HS-5 (cell line): ENCODE measurements at places on chromosomes 6 and 20.
A peak's percentile ranks its signal among the peaks of the same experiment; 100 is the strongest.

GRCh38 chr6:170553534-170554012, 466 bp upstream of the PSMB1 start:
- DNase-seq, result no peak

GRCh38 chr6:14453712-14454472, 336.3 kb downstream of the CD83 start:
- no peak for DNase-seq

DNA sequence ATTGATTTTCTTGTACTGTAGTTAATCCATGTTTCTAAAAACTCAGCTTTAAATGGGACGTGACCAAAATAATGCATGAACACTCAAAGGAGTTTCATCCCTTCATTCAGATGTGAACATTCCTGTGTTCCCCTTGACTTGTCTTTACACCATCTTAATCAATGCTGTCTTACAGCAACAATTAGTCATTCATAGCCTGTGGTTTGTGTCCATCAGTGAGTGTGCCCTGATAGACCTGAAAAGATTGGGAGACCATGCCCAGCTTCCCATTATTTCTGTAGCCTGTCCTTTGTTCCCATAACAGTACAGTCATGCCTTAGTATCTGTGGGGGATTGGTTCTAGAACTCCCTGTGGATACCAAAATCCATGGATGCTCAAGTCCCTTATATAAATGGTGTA, 23.9 kb downstream of the NT5E start:
- no peak for DNase-seq

- no peak for DNase-seq
These were observed 11.4 kb upstream of the IFNGR1 start for GRCh38 chr6:137230547-137230946.

DNA sequence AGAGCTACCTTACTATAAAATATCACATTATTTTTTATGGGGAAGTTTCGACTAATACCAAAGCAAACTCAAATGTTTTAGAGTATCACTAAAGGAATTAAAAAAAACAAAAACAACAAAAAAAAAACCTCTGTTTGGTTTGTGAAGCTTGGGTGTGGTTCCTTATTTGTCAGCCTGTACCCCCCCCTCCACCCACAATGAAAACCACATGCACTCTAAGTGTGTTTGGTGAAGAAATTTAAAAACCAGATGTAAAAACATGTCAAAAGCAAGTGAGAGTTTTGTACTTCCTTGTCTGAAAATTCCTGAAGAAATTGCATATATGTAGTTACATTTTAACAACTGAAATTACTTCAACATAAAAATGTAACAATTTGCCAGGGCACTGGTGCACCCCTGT, 3.1 kb downstream of the STK38 start:
- no peak for DNase-seq

DNA sequence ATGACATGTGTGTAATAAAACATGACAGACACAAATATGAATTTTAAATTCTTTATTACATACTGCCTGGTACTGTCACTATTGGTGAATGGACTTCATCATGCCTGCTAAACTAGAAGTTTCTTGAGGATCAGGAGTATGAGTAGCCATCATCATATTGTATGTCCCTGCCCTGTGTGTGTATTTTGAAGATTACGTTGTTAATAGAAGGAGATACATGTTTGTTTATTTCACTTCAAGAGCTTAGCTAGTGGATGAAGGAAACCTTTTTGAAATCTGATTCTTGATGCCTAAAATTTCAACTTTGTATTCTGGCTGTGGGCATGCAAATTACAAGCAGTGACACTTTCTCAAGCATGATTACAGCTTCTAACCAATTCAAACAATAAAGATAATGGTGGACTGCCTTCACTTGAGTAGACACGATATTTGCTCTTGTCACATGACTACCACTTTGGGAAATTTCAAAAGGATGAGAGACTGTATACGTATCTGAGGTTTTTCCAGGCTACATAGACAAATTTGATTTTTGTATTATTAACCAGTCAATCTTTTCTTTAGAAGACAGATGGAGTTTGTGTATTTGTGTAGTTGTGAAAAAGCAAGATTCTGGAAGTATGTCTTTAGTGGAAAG, 3.5 kb downstream of the TBPL1 start:
- no peak for DNase-seq

DNA sequence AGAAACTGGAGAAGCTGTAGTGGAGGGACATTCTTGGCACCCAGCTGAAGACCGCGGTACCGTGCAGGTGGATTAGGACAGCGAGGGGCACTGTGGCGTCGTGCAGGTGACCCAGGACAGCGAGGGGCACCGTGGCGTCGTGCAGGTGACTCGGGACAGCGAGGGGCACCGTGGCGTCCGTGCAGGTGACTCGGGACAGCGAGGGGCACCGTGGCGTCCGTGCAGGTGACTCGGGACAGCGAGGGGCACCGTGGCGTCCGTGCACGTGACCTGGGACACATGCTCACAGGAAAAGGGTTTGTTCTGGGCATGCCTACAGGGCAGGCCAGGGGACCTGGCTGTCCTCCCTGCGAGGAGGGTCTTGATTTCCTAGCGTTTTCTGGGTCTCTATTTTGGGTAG, 29.2 kb upstream of the SMOC2 start:
- DNase-seq, result no peak

DNA sequence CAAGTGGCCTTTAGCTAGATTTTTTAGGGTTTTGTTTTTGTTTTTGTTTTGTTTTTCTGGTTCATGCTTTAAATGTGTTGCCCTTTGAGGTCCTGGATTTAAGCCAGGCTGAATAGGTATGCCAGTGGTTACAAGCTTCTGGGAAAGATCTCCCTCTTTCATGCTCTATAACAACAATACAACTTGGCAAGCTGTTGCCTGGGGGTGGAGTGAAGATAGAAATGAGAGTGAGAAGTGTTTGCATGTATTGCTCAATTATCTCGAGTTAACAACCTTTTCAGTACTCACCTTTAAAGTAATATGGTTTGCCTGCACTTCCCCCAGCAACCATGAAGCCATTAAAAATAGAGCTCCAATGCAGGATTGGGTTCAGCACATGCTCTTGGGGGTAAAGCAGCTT, 19.2 kb upstream of the HAO1 start:
- no peak for DNase-seq

DNA sequence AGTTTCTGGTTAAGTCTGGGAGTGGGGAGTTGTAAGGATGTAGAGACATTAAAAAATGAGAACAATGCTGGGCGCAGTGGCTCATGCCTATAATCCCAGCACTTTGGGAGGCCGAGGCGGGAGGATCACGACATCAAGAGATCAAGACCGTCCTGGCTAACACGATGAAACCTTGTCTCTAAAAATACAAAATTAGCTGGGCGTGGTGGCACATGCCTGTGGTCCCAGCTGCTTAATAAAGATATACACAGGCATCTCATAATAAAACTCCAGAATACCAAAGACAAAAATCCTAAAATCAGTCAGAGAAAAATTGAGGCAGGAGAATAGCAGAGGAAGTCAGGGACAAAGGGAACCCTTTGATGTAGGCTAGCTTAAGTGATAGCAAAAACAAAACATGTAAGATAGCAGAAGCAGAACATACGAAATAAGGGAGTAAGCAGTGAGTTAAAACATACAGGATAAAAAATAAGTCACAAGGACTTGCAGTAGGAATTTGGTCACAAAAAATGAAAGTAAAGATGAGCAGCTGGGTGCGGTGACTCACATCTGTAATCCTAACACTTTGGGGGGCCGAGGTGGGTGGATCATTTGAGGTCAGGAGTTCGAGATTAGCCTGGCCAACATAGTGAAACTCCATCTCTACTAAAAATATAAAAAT, 23.6 kb downstream of the DDX43 start:
- no peak for DNase-seq

DNA sequence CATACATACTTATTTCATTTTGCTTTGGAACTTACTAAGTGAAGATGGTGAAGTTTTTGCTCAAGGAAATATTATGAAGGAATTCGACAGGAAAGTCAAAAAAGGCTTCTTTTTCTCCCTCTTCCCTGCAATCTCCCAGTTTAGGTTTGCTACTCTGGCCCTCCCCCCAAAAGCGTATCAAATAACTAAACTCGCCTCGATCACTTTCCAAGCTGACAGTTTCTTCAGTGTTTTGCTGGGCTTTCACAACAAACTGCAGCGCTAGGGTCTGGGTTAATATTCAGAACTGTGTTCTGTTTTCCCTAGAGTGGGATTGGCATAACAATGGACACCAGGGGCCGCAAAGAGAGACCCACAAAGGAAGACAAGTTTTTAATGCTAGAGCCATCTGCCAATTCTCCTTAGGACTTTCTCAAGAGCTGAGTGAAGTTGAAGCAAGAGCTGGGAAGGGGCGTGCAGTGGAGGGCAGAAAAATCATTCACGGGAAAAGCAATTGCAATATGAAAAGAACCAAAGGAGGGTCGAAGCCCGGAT, 57.8 kb downstream of the ATP9A start:
- DNase-seq, result no peak

DNA sequence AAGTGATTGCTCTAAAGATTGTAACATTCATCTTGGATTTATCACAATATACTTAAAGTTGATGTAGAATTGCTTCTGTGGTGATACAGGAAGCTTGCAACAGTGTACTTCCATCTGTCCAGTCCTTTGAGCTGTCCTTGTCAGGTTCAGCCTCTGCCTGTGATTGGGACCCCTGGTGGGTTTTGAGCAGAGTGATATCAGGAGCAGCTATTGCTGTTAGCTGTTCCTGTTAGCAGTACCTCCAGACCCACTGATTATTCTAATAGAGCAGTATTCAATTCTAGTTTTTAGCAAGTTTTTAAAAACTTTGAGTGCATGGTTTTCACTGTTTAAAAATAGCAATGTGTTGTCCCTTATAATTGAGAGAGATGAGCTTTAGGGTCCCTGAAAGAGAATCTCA, 48.8 kb downstream of the TULP4 start:
- DNase-seq, result no peak

GRCh38 chr6:26103141-26103769, 16.0 kb downstream of the HFE start:
- DNase-seq, result no peak

GRCh38 chr6:166078294-166078693, 89.4 kb downstream of the TBXT start:
- no peak for DNase-seq

- DNase-seq, result no peak
These were observed 38.2 kb downstream of the SAMD5 start for GRCh38 chr6:147546501-147547368.

DNA sequence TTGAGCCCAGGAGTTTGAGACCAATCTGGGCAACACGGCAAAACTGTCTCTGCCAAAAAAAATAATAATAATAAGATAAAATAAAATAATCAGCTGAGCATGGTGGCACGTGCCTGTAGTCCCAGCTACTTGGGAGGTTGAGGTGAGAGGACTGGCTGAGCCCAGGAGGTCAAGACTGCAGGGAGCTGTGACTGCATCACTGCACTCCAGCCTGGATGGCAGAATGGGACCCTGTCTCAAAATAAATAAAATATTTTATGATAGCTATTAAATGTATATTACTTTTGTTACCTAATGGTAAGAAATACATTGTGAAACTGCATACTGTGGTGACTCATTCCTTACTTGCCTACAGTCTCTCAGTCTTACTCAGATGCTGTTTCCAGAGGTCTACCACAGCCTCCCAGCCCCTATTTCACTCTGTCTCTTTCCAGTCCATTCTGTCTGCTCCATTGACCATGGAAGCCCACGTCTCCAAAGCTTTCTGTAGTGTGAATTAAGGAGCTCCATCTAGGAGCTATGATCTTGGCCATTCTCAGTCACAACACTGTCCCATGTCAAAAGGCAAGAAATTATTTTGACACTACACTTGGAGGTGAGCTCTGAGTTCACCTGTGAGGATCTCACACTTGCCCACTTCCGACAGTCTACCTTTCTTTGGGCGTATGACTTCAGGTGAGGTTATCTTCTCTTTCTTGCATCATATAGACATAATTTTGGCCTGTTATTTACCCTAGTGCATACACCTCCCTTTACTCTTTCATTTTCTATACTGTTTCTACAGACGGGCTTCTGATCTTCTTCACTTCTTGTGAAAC, 22.4 kb upstream of the SNX9 start:
- DNase-seq, result no peak

DNA sequence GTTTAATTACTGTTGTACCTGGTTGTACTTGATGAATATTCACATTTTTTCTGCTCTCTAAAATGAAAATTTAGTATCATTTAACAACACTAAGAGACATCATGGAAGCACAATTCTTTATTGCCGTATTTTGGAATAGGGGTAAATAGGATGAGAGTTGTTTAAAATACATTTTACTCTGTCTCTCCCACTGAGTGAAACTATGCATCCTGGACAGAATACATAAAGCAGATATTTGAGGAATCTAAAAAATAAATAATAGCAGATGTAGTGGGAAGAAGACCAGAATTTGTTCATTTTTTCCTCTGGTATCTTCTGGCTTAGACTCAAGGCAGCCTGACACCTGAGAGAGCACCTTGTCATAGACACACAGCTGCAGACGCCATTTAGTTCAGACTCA, 119.1 kb upstream of the AHI1 start:
- no peak for DNase-seq

DNA sequence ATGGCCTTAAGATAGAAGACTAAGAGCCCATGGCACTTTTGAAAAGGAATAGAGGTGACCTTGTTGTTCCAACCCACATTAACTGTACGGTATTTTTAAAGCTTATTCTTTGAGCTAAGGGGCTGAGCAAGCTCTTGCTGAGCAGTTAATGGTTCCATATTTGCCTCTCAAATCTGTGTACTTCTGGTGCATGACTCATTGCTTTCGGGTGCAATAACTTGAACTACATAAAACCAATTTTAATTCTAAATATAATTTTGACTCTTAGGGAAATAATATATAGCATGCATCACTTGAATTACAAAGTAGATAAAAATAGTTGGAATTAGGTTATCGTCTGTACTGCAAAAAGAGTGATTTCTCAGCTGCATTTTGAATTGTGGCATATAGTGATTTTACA, 348.1 kb upstream of the CITED2 start:
- DNase-seq, result no peak

- DNase-seq, result peak; percentile 47
These were observed 401.5 kb upstream of the SASH1 start for GRCh38 chr6:147941143-147941542.

GRCh38 chr6:130944486-130944885, 117.3 kb downstream of the SMLR1 start:
- DNase-seq, result no peak

DNA sequence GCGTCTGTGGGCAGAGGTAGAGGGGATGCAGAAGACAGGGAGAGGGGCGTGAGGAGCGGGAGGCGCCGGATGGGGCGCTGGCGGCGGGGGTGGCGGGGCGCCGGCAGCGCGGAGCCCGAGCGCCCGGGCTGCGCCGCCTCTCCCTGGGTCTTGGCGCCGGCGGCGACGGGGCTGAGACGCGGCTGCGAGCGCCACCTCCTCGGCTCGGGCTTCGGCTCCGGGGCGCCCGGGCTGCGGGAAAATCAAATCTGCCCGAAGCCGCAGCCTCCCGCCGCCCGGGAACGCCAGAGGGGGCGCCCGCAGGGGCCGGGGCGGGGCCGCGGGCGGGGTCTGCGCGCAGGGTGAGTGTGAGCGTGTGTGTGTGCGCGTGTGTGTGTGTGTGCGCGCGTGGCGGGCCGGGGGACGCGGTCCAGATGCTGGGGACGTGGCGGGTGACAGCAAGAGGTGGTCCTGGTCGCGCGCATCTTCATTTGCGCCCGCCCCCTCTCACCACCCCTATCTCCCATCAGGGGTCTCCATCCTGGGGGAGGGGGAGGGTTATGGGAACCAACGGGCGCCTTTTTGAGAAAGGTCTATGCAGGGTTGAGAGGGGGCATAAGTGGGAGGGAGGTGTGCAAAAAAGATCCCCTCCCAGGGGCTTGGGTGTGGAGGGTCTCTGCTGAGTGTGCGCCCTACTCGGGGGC, 646 bp upstream of the CPNE5 start:
- no peak for DNase-seq

GRCh38 chr6:89184344-89184743, 32.8 kb downstream of the GABRR1 start:
- DNase-seq, result no peak

- DNase-seq, result peak; percentile 30
These were observed 8.7 kb upstream of the GTF3C6 start for GRCh38 chr6:110949679-110950285.
